SK-N-MC (cell line): ENCODE measurements at places on chromosomes 4 and X.

- no peak for DNase-seq
Observed at GRCh38 chrX:104187931-104188330, 21.7 kb downstream of the FAM199X start.

GRCh38 chr4:14650127-14650526, 352.2 kb upstream of the CPEB2 start:
- DNase-seq: no peak

- no peak for DNase-seq
Observed at GRCh38 chrX:39766085-39766726, 331.6 kb downstream of the BCOR start.

DNA sequence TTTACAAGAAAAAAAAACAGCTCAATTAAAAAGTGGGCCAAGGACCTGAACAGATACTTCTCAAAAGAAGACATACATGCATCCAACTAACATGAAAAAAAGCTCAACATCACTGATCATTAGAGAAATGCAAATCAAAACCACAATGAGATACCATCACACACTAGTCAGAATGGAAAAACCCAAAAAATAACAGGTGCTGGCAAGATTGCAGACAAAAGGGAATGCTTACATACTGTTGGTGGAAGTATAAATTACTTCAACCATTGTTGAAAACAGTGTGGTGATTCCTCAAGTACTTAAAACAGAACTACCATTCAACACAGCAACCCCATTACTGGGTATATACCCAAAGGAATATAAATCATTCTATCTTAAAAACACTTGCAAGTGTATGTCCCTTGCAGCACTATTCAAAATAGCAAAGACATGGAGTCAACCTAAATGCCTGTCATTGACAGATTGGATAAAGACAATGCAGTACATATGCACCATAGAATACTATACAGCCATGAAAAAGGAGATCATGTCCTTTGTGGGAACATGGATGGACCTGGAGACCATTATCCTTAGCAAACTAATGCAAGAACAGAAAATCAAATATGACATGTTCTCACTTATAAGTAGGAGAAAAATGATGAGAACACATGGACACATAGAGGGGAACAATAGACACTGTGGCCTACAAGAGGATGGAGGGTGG, 97.6 kb downstream of the RAB28 start:
- DNase-seq: no peak

GRCh38 chr4:44632733-44633132, 18.7 kb downstream of the YIPF7 start:
- DNase-seq: no peak

GRCh38 chr4:65918212-65918611, 247.9 kb upstream of the EPHA5 start:
- DNase-seq: no peak

- DNase-seq: no peak
Observed at GRCh38 chr4:73992050-73992449, 4.1 kb upstream of the PPBP start.

DNA sequence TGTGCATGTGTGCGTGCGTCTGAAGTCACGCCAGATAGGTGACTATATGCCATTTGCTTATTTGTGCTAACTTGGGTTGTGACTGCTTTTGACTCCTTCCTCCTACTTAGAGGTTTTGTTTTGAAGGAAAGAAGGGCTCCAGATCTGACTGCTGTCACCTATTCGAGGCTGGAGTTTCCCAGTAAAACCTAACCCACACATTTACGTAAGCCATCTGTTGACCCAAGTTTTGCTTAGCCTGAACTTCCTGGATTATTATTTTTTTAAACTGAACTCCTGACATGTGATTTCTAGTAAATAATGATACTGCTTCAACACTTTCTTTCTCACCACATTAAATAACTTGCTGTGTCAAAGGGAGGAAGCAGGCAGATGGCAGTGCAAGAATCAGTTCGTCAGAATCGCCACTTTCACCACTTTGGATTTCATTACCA, 41.5 kb downstream of the DTHD1 start:
- no peak for DNase-seq
